ENCODE measurements at places on chromosomes 5 and 9.

- no peak for DNase-seq
Measured at GRCh38 chr5:81830596-81830995, 79.7 kb upstream of the SSBP2 start.

GRCh38 chr5:99019812-99020697 is 91.2 kb upstream of the CHD1 start:
- DNase-seq = no peak

GRCh38 chr5:140346348-140347221 is at the start of gene HBEGF:
Gene HBEGF, minus strand, starts transcription at chr5:140346603. Its CDS starts 275 bp downstream, at chr5:140346328.
- DNase-seq = peak; percentile 33

- no peak for DNase-seq
Measured at GRCh38 chr5:107951309-107951708, 280.6 kb upstream of the EFNA5 start.

DNA sequence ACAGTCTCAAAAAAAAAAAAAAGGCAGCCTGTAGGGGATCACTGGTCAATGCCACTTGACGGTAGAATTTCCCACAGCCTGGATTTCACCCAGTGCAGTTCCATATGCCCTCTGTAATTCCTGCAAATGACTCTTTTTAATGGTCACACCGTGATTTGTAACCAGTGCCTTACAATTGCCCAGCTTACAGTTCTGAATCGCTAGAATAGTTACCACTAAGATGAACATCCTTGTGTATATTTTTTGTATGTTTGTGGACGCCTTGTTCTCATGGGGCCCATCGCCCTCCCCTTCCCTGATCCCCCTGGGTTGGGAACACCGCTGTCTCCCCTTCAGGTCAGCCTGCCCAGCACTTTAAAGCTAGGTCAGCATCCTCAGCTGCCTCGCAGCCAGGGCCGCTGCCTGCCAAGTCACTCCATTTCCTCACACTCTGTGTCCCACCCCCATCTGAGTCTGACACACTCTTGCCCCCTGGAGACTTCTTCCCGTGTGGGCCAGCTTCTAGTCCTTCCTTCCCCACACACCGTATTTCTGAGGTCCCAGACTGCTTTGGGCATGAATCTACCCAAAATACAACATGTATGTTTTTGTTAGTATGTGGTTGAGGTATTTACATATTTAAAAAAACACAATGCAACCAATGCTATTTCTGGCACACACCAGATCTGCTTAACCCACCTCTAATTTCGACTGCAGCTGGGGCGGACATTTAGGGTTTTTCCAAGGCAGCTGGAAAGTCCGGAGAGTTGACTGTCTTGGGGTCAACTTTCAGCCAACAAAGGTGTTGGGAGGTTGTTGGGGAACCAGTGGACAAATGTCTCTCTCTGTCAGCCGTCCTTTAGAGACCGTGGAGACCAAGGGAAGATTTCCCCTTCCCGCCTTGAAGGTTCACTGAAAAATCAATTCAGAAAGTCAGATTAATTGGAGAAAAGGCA is 120.5 kb upstream of the NEK6 start:
- DNase-seq = no peak

- no peak for DNase-seq
Measured at GRCh38 chr9:107856633-107857032, 367.1 kb upstream of the KLF4 start.

DNA sequence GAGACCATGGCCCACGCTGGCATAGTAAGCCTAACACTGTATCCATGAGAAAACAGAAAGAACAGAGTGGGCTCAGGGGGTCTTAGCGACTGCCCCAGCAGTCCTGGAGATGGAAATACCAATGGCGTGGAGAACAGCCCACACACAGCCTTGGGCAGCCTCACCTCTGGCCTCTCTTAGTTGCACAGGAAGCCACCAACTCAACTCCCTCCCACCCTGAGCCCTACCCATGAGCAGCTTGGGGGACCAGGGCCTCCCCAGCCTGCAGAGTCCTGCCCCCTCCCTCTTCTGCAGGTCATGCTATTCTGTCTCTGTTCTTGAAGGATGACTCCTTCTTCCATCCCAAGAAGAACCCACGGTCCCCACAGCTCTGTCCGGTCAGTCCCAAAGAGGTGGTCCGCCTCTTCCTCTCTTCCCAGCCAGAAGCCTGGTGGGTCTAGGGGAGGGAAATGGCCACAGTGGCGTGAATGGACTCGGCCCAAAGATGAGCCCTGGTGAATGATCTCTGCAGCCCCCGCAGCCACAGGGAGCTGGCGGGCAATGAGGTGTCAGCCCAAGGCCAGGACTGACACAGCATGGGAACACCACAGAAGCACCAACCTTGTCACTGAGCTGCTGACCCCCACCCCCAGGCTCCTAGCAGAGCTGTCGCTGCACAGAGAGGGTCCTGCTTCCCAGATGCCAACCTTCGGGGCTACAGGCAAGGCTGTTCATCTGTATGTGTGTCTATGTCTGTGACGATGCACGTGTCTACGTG is 131.2 kb downstream of the ROR2 start:
- DNase-seq = no peak

Measured in stimulated activated CD4-positive, alpha-beta T cell treated with anti-CD3 and anti-CD28 coated beads, Interleukin-4, amount 100 ng/mL, for 24 hours (primary cell).